ENCODE measurements at places on chromosomes 3 and 15. TPM values are rescaled to one million over a fixed set of nuclear protein-coding genes. Genes with fewer than 3 reads are reported as not detected.

DNA sequence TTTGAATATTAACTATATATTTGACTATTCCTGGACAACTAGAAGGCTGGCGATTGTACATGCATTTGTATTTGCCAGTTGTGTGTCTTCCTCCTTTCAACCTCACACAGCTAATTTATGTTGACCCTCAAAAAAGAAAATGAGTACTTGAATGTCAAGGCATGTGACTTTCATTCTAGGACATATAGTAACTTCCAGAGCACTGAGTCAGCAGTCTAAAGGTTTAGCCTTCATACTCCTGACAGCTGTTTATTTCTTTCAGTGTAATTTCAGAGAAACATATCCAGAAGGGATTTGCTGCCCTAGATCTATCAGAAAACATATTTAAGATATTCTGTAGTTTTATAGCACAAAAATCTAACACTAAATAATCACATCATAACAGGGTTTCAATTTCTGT is 74.6 kb upstream of the GOLGA8J start:
- no peak for DNase-seq

GRCh38 chr15:60614862-60615771 is 136.2 kb upstream of the ICE2 start:
- DNase-seq: no peak

- DNase-seq: no peak
Observed at GRCh38 chr3:141181196-141181595, 50.4 kb upstream of the PXYLP1 start.

- DNase-seq: no peak
Observed at GRCh38 chr3:188589071-188589470, 435.1 kb downstream of the LPP start.

GRCh38 chr3:154334973-154335420 is 10.7 kb upstream of the DHX36 start:
- no peak for DNase-seq

GRCh38 chr15:67033571-67034044 is 31.8 kb upstream of the SMAD3 start:
- DNase-seq: no peak

DNA sequence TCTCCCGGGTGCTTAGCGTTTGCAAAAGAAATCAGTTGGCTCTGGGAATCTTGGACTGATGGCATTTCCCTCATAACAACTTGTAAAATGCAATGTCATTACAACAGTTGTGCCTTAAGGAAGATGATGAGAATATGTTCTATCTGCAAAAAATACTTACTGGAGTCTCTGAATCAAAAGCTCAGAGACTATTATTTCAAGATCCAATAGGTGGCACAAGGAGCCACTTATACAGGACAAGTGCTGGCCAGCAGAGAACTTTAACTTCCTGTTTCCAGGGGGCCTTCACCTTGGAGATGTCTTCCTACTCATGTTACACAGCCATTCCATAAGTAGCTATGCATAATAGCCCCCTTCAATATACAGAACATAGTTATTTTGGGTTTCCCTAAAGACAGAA is 8.9 kb upstream of the RPS27L start:
- DNase-seq: no peak

- DNase-seq: no peak
Observed at GRCh38 chr3:118943597-118943996, 91.0 kb downstream of the IGSF11 start.

- DNase-seq: peak; percentile 84
Observed at GRCh38 chr3:58899159-58899952, 150.5 kb downstream of the CFAP20DC start.

DNA sequence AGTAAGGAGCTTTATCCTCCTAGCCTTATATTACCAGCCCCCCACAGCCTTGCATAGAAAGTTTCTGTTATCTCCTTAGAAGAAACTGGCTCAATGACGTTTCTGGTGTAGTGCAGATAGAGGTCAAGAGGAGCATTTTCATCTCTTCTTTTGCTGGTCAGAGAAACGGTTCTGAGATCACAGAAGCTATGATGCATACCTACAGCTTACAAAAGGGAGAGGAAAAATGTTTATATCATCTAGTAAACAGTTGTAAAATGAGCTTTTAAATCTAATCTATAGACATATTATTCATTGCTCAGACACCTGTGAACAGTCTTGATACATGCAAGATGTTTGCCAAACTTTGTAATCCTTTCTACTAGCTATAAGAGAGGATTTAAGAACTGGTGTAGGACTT is 68.0 kb downstream of the GMPS start:
- no peak for DNase-seq

DNA sequence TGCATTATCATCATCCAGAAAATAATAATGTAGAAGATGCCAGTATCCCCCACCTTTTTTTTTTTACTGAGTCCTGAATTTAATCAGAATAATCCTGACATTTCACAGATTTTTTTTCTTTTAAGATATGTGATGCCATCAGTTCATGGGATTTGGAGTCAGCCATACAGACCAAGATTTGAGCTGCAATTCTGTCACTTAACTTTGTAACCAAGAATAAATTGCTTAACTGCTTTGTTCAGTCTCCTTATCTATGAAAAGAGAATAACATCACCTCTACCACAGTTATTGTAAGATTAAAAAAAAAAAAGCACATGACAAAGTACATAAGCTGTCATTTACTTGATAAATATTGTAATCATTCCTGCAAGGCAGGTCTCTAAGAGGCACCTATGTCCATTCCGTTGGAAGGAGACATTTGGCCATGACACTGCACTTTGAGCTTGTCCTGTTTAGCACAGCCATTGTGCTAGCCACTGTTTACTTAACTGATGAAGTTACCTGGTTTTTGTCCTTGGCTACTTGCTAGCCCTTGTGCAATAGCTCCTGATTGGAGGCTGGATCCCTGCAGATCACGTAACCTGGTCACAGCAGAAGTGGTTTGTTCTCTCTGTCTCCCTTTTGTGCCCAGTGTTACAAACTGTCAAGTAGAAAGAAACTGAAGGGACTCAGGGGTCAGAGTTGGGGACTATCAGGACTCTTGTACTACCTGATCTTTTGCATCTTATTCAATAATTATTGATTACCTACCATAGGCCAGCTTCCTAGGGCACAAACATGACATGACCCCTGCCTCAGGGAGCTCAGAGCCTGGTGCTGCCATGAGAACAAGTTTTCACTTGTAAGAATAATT is 306.0 kb downstream of the WDR72 start:
- no peak for DNase-seq

- no peak for DNase-seq
Observed at GRCh38 chr15:74041311-74041756, 41.0 kb downstream of the GOLGA6A start.

DNA sequence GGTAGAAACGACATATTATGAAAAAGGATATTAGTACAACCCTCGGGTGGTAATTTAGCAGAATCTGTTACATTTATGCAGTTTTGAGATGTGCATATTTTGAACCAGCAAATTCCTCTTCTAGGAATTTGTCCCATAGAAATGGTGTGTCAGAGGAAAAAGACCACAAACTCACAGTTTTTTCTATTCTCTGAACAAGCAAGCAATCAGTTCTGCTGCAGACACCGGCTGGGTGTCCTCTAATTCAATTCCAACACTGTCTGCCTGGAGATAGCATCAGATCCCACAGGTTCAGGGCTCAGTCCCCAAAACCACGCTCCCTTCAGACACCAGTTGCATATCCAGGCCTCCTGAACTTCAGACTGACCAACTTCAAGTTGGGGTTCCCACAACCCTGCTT is 36.4 kb downstream of the APH1B start:
- no peak for DNase-seq

DNA sequence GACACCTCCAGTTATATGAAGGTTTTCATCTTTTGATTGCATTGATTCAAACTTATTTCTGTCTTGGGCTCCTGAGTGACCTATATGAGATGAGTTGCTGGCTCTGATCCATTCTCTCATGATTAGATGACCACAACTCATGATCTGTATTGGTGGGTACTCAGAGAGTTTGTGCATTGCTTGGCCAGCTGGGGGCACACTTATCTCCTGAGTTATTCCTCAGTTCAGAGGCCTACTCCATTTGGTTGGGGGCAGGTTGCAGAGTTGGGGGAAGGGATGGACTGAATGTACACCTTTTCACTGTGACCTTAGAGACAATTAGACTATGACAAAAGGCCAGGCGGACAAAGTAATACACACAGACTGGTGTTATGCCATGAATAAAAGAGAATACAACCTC is 166.2 kb upstream of the SEMA6D start:
- DNase-seq: no peak

- DNase-seq: no peak
Observed at GRCh38 chr3:154061001-154061370, 60.2 kb upstream of the ARHGEF26 start.

DNA sequence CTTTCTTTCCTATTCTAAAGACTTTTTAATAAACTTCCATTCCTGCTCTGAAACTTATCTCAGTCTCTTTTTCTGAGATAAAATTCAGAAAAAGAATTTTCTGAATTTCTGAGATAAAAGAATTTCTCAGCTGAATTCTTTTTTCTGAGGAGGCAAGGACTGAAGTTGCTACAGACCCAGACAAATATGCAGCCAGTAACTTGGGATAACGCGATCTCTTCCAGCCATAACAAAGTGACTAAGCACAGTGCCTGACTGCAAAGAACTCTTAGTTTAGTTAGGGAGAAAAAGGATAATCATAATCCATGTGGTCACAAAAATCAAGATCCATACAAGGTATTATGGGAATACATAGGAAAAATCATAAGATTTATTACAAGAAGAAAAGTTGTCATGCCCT is 222.0 kb upstream of the GAP43 start:
- DNase-seq: no peak

DNA sequence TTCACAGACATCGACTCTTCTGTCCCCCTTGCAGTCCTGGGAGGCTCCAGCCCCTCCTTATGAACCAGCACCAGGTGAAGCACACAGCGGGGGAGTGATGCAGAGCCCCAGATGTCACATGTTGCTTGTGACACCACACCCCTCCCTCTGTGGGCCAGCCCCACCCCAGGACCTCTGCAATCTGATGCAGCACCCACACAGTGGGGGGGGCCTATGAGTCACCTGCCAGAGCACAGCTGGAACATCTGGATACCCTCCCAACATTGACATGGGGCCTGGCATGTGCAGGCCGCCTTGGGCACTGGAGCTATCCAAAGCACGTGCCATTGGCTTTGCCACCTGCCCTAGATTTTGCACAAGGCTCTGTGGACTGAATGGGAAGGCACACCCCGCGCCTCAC is 70.5 kb downstream of the FEM1B start:
- DNase-seq: peak; percentile 44

DNA sequence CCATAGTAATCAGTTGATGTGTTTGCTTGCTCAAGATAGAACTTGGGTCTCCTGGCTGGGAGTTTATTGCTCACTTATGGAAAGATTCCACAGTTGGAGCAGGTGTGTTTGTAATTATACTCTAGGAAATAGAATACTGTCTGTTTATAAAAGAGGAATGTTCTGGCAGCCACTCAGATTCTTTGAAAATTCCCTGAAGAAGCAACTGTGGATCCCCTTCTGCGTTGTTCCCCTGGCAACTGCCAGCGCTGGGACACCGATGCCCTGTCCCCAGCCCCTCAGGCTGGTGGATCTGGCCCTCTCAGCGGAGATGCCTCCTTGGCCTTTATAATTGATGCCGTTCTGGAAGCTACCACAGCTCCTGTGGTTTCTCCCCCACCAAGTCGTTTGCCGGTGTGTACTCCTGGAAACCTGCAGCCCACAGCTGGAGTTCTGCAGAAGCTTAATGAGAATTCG is 225.9 kb downstream of the ITPR1 start:
- DNase-seq: no peak

The ZSCAN2 gene
- 6.6 TPM for total RNA-seq

The ANKUB1 gene
- total RNA-seq: not detected

The ZNF501 gene
- 2.7 TPM for total RNA-seq

The GPR27 gene
- total RNA-seq: 0.47 TPM

The C3orf22 gene
- total RNA-seq: not detected

The ST8SIA2 gene
- not detected for total RNA-seq

The BAHD1 gene
- total RNA-seq: 17.6 TPM
